ENCODE measurements at places on chromosomes 4 and X. TPM values are rescaled to one million over a fixed set of nuclear protein-coding genes. Genes with fewer than 3 reads are reported as not detected.

DNA sequence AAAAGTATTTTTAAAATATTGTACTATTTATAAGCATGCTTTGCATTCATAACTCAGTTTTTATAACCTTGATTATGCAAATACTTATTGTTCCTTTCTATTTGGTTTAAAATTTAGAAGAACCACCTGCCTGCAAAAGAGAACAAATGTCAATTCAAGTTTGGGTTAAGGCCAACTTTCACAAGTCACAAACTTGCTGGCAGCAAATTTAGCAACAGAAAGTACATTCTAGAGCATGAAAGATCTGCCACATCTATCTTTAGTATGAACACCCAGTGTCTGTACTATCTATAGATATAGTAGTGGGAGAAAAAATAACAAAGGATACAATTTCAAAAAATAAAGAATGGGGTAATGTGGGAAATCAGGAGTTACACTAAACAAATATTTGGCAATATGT is 1014.2 kb downstream of the C4orf33 start:
- no peak for DNase-seq

DNA sequence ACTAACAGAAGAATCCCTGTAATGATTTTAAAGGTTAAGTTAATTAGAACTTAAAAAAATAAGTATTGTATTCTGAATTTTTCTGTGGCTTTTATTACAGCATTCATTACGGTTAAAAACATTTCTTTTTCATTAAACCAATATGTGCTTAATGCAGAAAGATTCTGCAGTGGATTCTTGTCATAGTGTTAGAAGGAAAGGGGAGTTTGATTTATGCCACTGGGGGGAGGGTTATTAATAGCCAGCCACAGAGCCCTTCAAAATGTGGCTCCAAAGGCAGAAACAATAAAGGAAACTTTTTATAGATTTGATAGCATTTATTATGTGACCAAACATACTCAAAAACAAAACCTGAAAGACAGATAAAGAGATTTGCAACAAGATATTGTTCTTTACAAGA is 9.1 kb downstream of the SMAD1 start:
- DNase-seq: no peak

- no peak for DNase-seq
Measured at GRCh38 chr4:116055857-116056827, 942.7 kb upstream of the NDST4 start.

The ARHGEF38 gene
- not detected for total RNA-seq

The ETNPPL gene
- total RNA-seq: 0.75 TPM

DNA sequence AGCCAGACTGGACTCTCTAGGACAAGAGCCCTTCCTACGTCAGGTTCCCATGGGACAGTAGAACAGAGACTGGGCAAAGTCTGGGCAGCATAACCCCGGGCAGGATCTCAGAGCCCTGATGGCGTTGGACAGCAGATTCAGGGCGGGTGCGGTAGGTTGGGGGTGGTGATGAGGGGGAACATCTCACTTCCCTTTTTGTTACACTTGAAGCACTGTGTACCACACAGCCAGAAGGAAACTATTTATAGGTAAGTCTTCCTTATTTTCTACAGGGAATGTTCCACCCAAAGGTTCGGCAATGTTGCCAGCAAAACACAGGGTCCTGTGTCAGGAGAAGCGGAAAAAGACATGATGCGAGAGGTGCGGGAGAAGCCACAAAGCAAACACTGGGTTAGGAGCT is 54.3 kb downstream of the TSC22D3 start:
- no peak for DNase-seq

- no peak for DNase-seq
Measured at GRCh38 chrX:143854006-143854405, 29.9 kb upstream of the UBE2NL start.

The RNF175 gene
- total RNA-seq: 1.00 TPM

GRCh38 chr4:37066159-37066558 is 178.4 kb upstream of the NWD2 start:
- no peak for DNase-seq

GRCh38 chr4:17065821-17066220 is 167.4 kb upstream of the LDB2 start:
- no peak for DNase-seq

GRCh38 chrX:129125122-129125914 is 398.0 kb downstream of the SMARCA1 start:
- DNase-seq: no peak

The SCD5 gene
- total RNA-seq: 2.1 TPM

GRCh38 chrX:18871970-18872369 is 111.9 kb downstream of the PHKA2 start:
- no peak for DNase-seq

DNA sequence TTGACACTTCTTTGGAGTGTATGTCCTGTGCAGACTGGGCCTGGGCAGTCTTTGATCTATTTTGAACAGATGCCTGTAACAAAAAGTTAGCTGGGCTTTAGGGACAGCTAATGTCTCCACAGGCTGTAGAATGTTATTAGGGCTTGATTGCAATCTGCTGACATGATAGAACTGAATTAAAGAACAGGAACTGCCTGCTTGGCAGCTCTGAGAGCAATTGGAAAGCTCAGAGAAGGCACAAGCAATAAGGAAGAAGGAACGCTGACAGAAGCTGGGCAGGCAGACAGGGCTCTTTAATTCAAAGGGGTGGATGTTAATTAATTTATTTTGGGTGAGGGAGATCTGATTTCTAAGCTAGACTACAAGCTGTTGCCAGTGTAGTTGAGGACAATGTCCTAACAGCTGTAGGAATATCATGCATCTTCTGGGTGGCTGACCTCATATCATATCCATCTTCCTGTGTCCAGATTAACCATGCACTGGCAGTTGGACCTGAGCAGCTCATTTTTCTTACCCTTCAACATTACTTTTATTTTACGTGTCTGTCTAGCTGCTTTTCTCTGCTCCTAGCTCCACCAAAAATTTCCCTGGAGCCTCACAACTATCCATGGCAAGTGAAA is 20.7 kb upstream of the GRXCR1 start:
- no peak for DNase-seq

DNA sequence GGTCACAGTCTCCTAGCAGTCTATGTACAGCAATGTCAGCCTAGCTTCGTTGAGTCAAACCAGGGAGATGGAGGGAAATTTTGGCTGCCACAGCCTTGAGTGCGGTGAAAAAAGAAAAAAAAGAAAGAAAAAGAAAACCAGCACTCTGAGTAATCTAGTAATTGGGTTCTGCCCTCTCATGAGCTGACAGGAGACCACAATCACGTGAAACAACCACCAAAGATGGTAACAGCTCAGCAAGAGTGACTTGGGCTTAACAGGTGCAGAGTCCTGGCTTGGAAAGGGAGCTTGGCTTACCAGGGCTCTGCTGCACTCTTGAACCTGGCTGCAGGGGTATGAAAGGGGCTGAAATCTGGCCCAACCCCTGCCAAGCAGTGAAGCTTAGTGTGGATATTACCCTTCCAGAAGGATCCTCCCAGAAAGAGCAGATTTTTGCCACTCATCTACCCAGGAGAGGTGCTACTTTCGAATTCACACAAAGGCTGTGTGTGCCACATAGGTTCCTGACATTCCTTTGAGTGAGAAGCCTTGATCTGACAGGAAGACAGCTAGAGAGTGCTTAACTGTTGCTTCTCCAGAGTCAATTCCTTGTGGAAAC is 350.3 kb downstream of the PTTG2 start:
- DNase-seq: no peak

GRCh38 chrX:18173494-18174180 is 47.0 kb downstream of the BEND2 start:
- DNase-seq: no peak

The TMEM144 gene
- 14.6 TPM for total RNA-seq

DNA sequence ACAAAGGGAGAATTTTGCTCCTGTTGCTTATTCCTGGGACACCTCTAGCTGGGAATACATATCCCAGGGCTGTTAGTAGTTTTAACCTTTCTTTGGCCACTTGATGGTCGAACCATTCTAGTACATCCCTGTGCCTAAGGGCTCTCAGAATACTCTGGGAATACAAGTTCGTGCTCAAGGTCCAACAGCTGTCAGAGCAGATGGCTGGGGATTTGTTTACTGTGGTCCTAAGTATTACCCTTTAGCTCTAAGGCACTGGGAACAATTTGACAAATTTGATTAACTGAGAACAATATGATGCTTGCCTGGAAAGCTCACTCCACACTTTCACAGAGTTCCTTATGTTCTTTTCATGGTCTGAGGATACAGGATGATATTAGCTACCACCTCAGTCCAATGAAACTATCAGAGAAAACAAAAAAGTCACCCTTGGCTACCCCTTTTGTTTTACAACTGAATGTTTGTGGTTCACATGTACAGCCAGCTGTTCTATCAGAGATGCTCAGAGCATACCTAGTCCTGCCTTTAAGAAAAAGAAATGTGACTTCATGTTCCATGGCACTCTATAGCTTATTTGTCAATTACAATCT is 47.4 kb upstream of the PHOX2B start:
- DNase-seq: no peak

GRCh38 chr4:80393246-80393969 is 57.9 kb downstream of the CFAP299 start:
- DNase-seq: no peak

DNA sequence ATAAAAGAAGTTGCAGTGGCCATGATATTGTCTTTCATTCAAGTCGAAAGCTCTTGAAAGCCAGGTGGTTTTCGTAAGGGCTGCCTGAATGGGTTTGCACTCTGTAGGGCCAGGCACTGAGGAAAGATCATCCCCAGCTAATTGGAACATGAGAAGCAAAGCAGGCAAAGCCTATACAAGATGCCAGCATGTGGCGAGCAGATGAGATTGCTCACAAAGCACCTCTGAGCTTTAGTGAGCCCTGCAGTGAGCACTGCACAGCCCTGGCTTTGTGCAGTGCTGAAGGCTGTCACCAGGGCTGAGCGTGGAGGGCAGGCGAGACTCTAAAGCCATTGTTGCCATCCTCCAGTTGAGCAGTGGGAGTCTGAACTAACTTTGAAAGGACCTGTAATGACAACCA is 53.8 kb downstream of the HADH start:
- no peak for DNase-seq

DNA sequence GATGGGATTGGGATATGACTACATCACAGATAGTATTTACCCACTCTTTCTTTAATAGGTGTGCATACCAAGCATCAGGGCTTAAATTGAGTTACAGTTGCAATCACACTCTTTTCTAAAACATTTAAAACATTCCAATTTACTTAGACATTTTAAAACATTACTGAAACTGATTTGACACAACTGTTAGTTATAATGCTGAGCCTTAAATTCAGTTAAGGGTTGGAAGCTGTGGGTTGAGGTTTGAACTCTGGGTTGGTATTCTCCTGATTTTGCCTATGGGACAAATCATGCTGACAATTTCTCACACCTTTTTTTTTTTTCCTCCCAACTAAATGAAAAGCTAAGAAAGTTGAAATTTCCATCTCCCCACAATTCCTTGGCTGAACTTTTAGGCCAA is 16.3 kb downstream of the SLIT2 start:
- DNase-seq: no peak

- no peak for DNase-seq
Measured at GRCh38 chr4:164368894-164369293, 385.0 kb upstream of the SMIM31 start.

The PHOX2B gene
- total RNA-seq: not detected

The CXCL8 gene
- total RNA-seq: 1.2 TPM

DNA sequence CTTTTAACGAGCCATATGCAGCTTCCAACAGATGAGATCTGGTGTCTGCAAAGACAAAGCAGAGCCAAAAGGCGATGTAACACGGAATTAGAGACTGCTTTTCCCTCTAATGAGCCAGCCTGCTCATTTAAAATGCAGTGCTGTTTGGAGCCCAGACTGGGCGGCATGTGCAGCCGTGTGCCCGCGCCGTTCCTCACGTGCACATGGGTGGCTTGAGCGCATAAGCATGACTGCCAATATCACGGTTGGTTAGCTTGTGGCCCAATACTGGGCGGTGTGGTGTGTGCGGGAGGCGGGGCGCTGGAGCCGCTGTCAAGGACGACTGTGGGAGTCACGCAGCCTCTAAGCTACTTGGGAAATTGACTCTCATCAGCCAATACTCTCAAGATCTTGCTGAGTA is 87.0 kb upstream of the SCOC start:
- DNase-seq: no peak

DNA sequence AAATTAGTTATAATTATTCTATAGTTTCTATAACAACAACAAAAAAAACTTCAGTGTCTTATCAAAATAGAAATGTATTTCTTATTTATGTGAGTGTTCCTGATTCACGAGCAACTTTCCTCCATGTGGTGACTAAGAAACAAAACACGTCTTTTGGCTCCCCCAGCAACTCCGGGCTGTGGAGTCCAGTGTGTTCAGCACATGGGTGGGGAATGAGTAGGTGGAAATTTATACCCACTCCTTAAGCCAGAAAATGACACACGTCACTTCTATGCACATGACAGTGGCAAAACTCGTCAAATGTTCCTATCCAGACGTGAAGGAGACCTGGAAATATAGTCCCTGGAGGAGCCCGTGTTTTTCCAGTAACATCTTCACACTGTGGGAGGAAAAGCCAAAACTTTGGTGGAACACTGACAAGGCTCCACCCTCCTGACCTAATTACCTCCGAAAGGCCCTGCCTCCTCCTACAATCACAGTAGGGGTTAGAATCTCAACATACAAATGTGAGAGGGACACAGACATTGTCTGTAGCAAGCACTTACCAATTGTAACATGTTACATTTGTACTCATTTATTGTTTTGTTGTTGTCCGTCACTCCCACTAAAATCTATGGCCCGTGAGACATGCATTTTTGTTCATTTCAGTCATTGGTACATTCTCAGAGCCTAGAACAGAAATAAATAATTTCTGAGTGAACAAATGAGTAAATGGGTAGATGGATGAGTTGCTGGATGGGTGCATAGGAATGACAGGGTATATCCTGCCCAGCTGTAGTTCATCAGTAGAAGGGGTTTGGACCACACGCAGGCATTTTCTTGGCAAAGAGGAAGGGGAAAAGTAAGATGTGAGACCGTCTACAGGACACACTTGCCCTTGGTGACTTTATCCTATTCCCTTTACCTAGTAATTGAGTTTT is 605.8 kb upstream of the TENM3 start:
- no peak for DNase-seq

DNA sequence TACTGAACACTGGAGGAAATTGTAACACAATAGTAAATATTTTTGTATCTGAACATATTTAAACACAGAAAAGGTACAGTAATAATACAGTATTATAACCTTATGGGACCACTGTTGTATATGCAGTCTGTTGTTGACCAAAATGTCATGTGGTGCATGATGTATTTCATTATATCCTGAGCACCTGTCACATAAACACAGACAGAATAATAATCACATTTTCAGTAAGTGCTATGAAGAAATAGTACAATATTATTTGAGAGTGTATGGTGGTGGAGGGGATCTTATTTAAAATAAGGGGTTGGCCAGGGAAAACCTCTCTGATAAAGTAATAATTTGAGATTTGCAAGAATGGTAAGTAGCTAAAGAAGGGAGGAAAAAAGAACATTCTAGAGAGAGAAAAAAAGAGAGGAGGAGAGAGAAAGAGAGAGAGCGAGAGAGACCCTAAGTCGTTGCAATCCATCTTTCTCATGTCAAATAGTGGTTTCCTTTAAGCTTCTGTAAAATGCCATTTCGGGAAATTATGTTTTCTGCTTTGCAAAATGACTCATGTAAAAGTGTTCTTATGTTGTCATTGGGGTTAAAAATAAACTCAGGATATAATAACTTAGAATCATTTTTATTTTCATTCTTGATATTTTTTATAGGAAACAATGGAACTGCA is 19.3 kb upstream of the CLNK start:
- DNase-seq: no peak

- DNase-seq: no peak
Measured at GRCh38 chrX:36626898-36627297, 381.3 kb upstream of the FAM47C start.

The FOXR2 gene
- not detected for total RNA-seq

The RHOXF1 gene
- total RNA-seq: not detected

- DNase-seq: no peak
Measured at GRCh38 chr4:121728798-121729226, 32.0 kb upstream of the ANXA5 start.

The GPR34 gene
- total RNA-seq: 2.0 TPM
